ENCODE measurements at places on chromosomes 3 and 15. TPM values are rescaled to one million over a fixed set of nuclear protein-coding genes. Genes with fewer than 3 reads are reported as not detected.
A peak's percentile ranks its signal among the peaks of the same experiment; 100 is the strongest.

- no peak overlapping the region for H3K4me3 ChIP-seq
- peaks cover 14% of the 10 kb centered on the region for H3K27me3 ChIP-seq
- H3K4me1 ChIP-seq = peaks cover 21% of the 10 kb centered on the region
- no peak overlapping the region for H3K27ac ChIP-seq
- no peaks in the 10 kb centered on the region for H3K36me3 ChIP-seq
These were observed 1.8 kb upstream of the SRGAP3 start for GRCh38 chr3:9251055-9251786.

- no peak for DNase-seq
- no peaks in the 10 kb centered on the region for H3K36me3 ChIP-seq
- no peak overlapping the region for H3K4me3 ChIP-seq
These were observed 22.7 kb downstream of the IRAK2 start for GRCh38 chr3:10187290-10187876.

- no peak overlapping the region for H3K4me3 ChIP-seq
- no peak overlapping the region for H3K27ac ChIP-seq
- peak; percentile 62 for DNase-seq
- H3K4me1 ChIP-seq = peaks cover 18% of the 10 kb centered on the region
- H3K36me3 ChIP-seq = peaks cover 6% of the 10 kb centered on the region
- H3K27me3 ChIP-seq = no peaks in the 10 kb centered on the region
These were observed 105.7 kb downstream of the AKAP13 start for GRCh38 chr15:85485956-85486567.

GRCh38 chr3:113441051-113441770 is at the start of gene CFAP44:
Gene CFAP44 (minus strand): TSS chr3:113441493. CDS start chr3:113433664, 7,829 bp downstream.
- no peaks in the 10 kb centered on the region for H3K36me3 ChIP-seq
- H3K4me3 ChIP-seq = peak within 1 kb of the TSS; percentile 65

Gene CYP8B1
- total RNA-seq = not detected

Measured in GM23248 (cell line).